ENCODE measurements at places on chromosomes 11 and 22. TPM values are rescaled to one million over a fixed set of nuclear protein-coding genes. Genes with fewer than 3 reads are reported as not detected.

The PRR33 gene
- 2.3 TPM for total RNA-seq

The MS4A4E gene
- 1.6 TPM for total RNA-seq

The OR8D4 gene
- total RNA-seq = not detected

The BAIAP2L2 gene
- not detected for total RNA-seq

The YAP1 gene
- total RNA-seq = 55.0 TPM

The OR5D16 gene
- total RNA-seq = not detected

Measured in psoas muscle (tissue), 8 donors.